ENCODE measurements at places on chromosomes 4 and X.
A peak's percentile ranks its signal among the peaks of the same experiment; 100 is the strongest.

DNA sequence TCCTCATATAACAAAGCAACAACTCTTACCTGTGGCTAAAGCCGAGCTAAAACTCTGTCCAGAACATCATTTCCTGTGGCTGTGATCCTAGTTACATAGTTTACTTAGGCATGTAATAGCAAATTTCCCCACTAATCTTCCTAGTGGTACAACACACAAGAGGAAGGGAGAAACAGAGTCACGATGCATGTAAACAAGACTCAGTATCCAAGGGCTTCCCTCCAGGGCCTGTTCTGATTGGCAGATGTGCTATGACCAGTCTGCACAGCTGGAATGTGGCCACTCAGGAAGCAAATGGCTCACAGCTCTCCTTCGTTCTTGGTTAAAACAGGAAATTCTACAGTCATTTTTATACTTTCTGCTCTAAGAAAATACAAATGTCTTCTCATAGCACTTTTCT is 49.2 kb upstream of the PRSS48 start:
- DNase-seq: peak; percentile 11

- no peak for DNase-seq
Measured at GRCh38 chrX:6683353-6683752, 148.4 kb upstream of the VCX3A start.

DNA sequence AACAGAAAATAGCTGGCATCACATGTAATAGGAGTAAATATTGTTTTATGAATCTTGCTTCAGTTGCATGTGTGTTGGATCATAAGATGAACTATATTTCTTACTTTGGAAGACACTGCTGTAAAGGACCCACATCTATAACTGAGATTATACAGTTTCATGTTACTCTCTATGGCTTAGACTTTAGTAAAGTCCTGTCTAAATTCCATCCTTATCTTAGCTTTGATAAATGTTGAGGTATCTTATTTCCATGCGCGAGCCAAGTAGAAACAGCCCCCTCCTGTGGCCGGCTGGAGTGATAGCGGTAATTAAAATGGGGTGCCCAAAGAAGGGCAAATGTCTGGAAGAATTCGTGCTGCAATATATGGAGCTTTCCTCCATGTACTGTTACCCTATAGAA is 43.0 kb downstream of the CCDC158 start:
- peak; percentile 42 for DNase-seq

- DNase-seq: no peak
Measured at GRCh38 chr4:133270021-133270570, 121.0 kb downstream of the PCDH10 start.

- no peak for DNase-seq
Measured at GRCh38 chrX:22746081-22746480, 253.7 kb upstream of the DDX53 start.

DNA sequence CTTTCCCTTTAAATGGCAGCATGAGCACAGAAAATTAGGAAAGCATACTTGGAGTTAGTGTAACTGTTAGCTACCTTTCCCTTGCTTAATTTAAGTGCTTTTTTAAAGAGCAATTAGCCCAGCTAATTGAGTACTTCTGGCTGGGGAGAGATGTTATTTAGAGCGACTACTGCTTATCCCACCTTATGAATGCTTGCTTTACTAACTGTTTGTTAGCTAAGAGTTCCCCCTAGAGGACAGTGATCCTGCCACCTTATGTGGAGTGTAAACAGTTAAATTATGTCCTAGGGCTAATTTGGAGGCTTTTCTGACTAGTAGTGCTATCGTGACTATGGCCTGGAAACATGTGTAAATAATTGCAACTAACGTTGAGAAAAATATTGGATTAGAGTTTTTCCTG is 909.4 kb downstream of the FSTL5 start:
- no peak for DNase-seq

DNA sequence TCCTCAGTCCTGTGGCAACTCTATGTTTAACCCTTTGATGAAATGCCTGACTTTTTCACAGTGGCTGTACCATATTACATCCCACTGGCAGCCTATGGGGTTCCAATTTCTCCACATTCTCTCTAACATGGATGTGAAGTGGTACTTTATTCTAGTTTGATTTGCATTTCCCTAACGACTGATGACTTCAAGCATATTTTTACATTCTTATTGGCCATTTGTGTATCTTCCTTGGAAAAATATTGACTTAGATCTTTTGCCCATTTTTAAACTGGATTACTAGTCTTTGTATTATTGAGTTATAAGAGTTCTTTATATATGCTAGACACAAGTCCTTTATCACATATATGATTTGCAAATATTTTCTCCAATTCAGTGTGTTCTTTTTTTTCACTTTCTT is 2.1 kb upstream of the RAB39B start:
- DNase-seq: no peak

DNA sequence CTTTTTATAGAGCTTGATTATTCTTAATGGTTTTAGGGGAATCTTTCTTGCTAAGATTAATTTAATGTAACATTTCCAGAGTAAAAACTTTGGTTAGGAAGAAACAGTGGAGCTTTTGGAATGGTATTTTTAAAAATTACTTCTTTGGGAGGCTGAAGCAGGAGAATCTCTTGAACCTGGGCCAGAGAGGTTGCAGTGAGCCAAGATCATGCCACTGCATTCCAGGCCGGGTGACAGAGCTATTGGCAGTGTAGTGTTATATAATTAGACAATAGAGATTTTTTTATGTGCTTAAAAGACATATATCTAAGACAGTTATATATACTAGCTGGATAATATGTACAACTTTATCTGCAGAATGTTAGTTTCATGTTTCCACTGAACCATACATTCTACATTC is 585.6 kb downstream of the ADGRL3 start:
- DNase-seq: no peak

- DNase-seq: no peak
Measured at GRCh38 chr4:45692131-45692735, 431.6 kb downstream of the GABRG1 start.

DNA sequence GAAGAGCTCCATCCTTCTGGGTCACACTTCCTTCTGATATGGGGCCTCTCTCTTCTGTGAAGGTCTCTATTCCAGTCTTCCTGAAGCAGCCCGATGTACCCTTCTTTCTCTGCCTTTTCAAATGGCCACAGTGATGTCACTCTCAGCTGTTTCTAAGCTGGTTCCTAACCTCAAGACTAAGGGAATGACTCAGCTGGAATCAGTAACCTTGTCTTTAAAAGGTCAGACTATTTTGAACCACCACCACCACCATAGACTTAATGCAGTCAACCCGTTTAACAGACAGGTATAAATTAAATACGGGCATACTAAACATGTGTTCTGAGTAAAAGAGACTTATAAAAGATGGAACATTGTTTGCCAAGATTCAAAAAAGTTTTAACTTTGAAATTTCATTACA is 121.0 kb downstream of the PPA2 start:
- DNase-seq: peak; percentile 25

DNA sequence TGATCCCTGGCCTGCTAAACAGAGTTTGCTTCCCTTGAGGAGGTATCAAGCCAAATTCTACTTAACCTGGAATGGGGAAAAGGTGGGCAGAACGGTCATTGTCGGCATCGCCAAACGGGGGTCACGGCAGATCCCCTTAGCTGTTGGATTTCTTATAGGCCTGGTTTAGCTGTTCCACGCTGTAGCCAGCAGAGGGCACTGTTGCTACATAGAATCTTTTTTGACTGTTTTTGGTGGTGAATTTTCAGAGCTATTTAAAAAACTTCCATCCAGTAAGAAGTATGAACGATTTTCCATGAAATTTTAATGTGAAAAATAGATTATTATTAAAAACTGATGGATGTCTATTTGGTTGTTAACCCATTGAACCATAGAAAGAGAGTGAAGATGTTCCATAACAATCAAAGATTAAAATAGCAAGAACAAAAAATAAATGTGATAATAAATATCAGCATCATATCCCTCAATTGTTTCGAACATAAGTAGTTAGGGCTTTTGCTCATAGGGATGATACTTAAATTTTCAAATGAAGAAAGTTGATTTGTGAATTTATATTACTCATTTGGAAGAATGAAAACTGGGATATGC is 56.6 kb downstream of the LINC00632 start:
- peak; percentile 60 for DNase-seq

GRCh38 chrX:76366972-76367371 is 60.5 kb upstream of the MAGEE1 start:
- DNase-seq: no peak

DNA sequence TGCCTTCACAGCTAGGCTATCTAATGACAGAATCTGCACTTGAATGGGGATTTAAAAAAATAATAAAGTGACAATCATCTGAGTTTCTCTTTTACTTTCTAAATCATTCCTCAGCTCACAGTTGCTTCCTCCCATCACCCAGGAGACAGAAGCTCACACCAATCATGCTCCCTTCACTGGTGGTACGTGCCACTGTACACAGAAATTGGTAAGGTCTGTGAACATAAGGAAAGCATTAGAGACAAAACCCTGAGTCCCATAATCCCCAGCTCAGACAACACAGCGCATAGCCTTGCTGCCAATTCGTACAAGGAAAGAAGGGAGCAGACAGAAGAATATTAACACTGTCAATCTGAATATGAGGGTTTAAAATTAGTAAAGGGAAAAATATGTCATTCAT is 133.1 kb downstream of the IDS start:
- DNase-seq: no peak

- no peak for DNase-seq
Measured at GRCh38 chrX:33725535-33726210, 406.4 kb downstream of the FAM47A start.

DNA sequence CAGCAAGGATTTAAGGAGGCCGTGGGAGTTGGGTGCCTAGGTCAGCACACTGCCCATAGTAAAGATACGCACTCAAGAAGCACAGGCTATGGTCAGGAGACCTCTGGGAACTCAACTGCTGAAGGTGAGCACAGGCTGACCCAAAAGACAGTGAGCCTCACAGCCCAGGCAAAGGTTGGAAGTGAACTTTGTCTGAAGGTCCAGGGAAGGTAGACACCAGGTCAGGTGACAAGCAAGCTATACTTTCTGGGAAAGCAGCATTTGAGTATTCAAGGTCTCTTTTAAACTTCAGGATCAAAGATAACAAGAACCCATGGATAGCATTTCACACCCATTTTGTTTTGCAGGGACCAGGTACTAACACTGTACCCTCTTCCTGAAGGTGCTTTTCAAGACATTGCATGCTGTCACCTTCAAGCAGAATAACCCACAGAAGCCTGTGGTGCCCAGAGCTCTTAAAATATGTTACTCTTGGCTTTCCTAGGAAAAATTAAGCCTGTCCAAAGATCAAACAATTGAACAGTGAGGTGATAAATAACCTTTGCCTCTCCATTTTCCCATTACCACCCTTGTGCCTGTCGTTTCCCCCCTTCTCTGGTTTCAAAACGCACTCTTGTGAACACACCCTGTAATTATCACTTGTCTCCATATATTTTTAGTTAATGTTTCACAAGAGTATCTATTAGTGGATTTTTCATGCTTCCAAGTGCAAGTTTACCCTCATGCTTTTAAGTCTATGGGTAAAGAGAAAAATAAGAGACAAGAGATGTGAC is 3.4 kb upstream of the S100G start:
- no peak for DNase-seq

- no peak for DNase-seq
Measured at GRCh38 chr4:127771535-127772275, 10.4 kb upstream of the HSPA4L start.

GRCh38 chrX:45322382-45322781 is 121.7 kb upstream of the DIPK2B start:
- peak; percentile 18 for DNase-seq

DNA sequence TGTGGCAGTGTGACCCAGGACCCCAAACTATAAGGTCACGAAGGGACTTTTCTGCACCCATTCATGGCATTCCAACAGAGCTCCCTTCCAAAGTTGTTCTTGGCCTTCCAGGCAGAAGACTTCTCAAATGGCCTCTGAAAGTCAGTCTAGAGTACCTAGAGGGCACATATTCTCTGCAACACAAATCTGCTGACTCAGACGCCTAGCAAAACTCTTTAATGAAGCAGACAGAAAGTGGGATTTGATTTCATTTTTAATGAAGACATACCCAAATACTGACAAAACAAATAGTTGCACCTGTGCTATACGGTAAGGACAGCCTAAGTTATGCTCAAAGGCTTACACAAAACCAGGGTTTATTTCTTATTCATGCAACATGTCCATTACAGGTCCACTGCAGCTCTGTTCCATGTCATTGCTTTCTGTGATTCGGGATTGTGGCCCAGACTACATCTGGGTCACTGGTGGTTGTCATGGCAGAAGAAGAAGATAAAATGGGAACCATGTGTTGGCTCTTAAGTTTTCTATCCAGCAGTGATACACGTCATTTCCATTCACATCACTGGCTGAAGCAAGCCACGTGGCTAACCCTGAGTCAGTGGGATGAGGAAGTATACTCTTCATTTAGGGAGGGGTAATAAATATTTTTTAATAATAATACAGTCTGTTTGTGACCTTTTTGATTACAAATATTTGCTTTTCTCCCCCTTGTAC is 57.7 kb downstream of the NAT8L start:
- no peak for DNase-seq

- DNase-seq: no peak
Measured at GRCh38 chr4:10007436-10007740, 13.9 kb downstream of the SLC2A9 start.

DNA sequence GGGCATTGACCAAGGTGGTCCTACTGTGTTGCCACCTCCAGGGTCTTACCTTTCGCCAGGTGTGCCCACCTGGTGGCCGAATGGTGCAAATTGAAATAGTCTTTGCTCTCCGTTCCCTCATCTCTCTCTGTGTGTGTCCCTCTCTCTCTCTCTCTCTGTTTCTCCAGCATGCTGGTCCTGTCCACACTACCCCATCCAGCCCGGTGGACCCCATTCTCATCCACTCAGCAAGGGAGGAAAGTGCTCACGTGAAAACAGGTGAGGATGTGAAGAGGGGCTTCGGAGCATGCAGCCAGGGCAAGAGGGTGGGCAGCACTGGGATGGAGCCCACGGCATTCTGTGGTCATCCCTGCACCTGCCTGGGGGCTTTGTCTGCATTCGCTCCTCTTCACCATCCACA is 150.1 kb downstream of the CRLF2 start:
- DNase-seq: no peak

DNA sequence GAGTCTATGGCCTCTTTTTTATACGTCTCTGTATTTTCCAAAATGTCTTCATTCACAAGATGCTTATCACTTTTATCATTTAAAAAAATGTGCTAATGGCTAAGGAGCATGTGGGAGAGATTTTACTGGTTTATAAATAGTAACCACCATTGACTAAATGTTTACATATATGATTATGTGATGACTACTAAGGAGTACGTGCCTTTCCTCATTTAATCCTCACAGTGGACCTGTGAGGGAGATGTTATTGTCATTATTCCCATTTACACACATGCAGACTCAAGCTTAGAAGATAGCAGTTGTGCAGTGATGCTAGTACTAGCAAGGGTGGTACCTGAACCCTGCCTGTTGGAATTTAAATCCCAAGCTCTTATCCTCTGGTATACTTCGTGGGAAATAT is 2.4 kb downstream of the SRD5A3 start:
- no peak for DNase-seq

- no peak for DNase-seq
Measured at GRCh38 chr4:154407443-154407842, 84.2 kb downstream of the DCHS2 start.

DNA sequence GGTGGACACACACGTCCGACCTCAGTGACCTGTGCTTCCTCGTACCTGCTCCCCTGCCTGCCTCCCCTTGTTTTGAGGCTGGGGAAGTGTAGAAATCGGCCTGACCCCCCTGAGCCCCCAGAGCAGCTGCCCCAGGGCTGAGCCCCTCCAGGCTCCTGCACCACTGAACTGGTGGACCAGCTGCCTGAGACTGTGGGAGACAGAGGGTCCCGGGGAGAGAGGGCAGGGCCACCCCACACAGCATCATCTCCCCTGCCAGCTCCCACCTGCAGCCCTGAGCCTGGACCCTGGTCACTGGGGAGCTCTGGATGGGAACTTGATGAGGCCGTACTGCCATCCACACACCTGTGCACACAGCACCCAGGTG is 15.0 kb upstream of the NAT8L start:
- DNase-seq: no peak

- DNase-seq: no peak
Measured at GRCh38 chrX:80181079-80181478, 166.5 kb downstream of the TBX22 start.
